Prostate gland (tissue), 2 donors: ENCODE measurements at places on chromosomes 3 and 15. TPM values are rescaled to one million over a fixed set of nuclear protein-coding genes. Genes with fewer than 3 reads are reported as not detected.

- H3K4me1 ChIP-seq = no peaks in the 10 kb centered on the region
- no peak overlapping the region for H3K4me3 ChIP-seq
- no peak for DNase-seq
Observed at GRCh38 chr3:184110316-184110725, 13.5 kb downstream of the HTR3E start.

GRCh38 chr3:69521286-69521685 is 135.4 kb upstream of the FRMD4B start:
- no peak overlapping the region for H3K4me3 ChIP-seq
- no peak overlapping the region for H3K27ac ChIP-seq
- no peaks in the 10 kb centered on the region for H3K36me3 ChIP-seq
- no peak for DNase-seq
- no peaks in the 10 kb centered on the region for H3K27me3 ChIP-seq

DNA sequence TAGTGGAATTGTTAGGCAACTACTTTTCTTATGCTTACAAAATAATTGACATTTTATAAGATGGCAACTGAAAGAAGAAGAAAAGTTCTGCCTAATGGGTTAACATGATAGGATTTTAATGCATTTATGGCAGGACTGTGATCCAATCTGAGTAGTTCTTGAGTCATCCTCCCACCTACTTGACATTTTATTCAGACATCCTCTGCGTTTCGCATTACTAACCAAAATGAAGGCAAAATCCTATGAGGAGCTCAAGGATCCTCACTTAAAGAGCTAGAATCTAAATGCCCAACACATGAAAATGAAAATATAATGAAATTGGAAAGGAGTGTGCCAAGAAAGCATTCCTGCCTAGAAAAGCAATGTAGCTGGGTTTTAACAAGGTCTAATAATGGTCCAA is 581.1 kb upstream of the SEMA6D start:
- no peak for DNase-seq
- H3K27ac ChIP-seq = no peak overlapping the region
- no peaks in the 10 kb centered on the region for H3K36me3 ChIP-seq
- H3K27me3 ChIP-seq = no peaks in the 10 kb centered on the region

DNA sequence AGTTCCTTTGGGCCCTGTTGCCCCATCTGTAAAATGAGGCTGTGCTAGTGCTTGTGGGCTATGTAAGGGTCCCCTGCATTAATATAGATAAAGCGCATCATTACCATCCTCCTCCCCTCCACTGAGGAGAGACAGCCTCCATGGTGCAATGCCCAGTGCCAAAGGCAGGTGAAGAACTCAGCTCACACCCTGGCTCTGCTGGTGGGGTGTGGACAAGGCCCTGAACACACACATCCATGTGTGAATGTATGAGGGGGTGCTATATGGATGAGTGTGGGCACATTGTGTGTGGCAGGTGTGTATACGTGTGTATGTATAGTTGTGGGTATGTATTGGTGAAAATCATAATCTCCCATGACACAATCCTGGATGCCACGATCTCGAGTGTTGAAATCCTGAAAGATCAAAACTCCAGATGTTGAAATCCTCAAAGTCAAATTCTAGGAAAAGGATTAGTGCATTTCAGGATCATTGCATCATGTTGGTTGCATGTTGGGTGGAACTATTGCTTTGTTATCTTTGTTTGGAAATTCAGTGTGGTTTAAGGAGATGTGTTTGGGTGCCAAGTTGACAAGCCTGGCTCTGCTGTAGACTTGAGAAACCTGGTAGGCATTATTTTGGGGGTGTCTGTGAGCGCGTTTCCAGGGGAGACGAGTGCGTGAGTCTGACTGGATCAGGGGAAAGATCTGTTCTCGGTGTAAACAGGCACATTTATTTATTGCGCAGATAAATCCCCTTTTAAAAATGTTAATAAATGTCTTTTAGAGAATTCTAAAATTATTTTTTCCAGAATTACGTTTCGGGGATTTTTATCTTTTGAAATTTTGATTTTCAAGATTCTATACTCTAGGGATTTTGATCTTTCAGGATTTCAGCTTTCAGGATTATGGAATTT is 42.0 kb upstream of the SEC61A1 start:
- H3K4me3 ChIP-seq = no peak overlapping the region
- H3K36me3 ChIP-seq = no peaks in the 10 kb centered on the region
- no peaks in the 10 kb centered on the region for H3K27me3 ChIP-seq
- DNase-seq = no peak
- H3K4me1 ChIP-seq = no peaks in the 10 kb centered on the region
- no peak overlapping the region for H3K27ac ChIP-seq

GRCh38 chr15:62494197-62494596 is 329.1 kb upstream of the C2CD4B start:
- H3K4me3 ChIP-seq = no peak overlapping the region
- DNase-seq = no peak
- no peaks in the 10 kb centered on the region for H3K27me3 ChIP-seq
- H3K27ac ChIP-seq = no peak overlapping the region
- H3K4me1 ChIP-seq = no peaks in the 10 kb centered on the region

GRCh38 chr3:133572158-133573053 is 1.1 kb upstream of the CDV3 start:
- no peaks in the 10 kb centered on the region for H3K27me3 ChIP-seq
- H3K36me3 ChIP-seq = no peaks in the 10 kb centered on the region
- DNase-seq = no peak
- H3K4me3 ChIP-seq = peak overlapping the region; percentile 7
- H3K27ac ChIP-seq = peak overlapping the region; percentile 82
- peaks cover 6% of the 10 kb centered on the region for H3K4me1 ChIP-seq

DNA sequence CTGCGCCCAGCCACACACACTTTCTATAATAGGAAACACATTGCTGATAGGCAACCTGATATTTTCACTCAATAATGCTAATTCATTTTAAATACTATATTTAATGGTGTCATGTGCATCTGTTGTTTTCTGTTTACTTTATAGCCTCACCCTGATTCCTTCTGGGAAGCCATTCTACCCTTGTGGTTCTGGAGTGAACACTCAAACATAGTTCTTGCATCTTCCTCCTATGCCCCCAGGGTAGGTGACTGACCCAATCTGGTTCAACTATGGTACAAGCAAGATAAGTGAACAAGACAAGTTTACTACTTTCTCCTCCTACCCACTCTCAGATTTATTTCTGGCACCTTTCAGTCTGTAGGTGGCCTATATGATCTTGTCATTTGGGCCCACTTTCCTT is 4.3 kb upstream of the SCG3 start:
- no peak overlapping the region for H3K4me3 ChIP-seq
- DNase-seq = no peak
- no peaks in the 10 kb centered on the region for H3K36me3 ChIP-seq
- no peaks in the 10 kb centered on the region for H3K4me1 ChIP-seq
- H3K27ac ChIP-seq = no peak overlapping the region
- no peaks in the 10 kb centered on the region for H3K27me3 ChIP-seq

The UTS2B gene
- total RNA-seq = 0.18 TPM
